Activated CD4-positive, alpha-beta T cell treated with anti-CD3 and anti-CD28 coated beads, Interleukin-2, amount 50 U/mL, for 24 hours (primary cell): ENCODE measurements at places on chromosomes 13 and 19.

DNA sequence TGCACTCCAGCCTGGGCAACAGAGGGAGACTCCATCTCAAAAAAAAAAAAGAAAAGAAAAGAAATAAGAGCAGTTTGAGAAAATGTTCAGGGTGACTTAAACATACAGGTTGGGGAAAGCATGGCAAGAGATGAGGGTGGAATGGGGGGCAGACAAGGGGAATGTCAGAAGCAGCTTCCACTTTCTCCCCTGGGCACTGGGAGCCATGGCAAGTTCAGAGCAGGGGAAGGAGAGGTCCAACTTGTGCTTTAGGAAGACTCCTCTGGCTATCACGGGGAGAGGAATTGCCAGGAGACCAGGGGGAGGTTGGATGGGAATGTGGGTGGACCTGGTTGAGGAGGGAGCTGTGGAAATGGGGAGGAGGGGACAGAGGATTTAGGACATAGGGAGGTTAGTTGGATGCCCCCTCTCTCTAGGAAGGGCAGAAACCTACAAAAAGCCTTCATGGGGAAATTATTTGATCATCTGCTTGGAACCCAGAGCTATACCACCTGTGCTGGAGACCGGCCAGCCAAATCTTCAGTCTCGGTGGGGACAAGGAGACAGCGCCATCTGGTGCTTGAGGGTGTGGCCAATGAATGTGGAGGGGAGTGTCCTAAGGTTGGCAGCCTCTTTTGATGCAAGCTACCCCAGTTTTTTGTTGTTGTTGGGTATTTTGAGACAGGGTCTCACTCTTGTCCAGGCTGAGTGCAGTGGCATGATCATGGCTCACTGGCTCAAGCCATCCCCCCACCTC is 7.3 kb upstream of the STRN4 start:
- DNase-seq: peak; percentile 40

DNA sequence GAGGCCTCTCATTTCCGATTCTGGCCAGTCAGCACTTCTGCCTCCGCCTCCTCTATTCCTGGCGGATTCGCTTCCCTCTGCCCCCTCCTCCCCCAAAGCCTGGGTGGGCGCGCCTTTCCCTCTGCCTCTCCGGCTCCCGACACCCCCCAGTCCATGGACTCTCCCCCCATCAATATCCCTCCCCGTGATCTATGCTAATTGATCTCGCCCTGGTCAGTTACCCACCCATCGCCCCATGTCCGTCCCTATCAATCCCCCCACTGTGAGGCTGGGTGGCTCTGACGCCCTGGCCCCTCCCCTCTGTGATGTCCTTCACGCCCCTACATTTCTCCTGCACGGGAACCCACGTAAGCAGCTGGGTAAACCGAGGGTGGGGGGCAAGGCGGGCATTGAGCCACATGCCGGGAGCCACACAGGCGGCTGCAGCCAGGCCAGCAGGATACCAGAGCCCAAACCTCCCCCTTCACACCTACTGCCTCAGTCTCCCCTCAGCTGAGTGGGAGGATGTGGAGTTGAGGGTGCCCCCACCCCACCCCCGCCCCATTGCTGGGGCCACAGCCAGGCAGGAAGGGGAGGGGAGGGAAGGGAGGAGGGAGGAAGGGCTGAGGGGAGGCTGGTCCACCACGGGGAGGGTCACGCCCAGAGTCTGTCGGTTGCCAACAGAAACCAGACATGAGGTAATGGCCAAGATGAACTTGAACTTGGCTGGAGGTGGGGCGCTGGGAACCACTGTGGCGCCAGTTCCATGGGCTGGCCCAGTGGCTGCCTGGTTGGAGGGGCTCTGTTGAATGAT is 21.0 kb downstream of the SMIM24 start:
- no peak for DNase-seq

DNA sequence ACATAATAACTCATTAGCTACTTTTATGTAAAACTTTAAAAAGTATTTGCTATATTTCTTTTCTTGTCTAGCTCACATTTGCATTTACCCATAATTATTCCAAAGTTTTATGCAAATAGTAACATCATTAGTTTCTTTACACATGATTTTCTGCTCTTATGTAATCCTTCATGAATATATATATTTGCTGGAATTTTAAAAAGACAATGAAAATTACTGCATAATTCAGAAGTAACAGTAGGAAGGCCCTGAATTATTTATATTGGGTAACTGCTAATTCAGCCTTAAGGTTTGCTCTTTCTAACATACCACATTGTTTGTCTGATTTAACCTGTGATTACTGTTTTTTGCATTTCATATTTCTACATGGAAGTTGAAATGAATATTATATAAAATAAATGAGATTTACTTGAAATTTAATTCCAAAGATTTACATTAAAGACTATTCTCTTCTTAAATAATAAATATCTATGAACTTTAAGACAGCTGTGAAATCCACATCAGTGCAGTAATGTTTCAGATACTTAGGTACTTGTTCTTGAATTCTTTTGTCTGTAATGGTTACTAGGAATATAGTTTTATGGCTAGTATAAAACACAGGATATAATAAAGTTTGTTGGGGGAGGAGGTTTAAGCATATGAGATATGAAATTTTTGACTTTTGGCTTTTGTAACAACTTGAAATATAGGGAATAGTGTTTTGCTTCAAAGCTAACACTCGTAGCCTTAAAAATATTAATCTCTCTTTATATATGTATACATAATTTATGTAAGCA is 46.0 kb downstream of the B3GLCT start:
- no peak for DNase-seq

GRCh38 chr13:96403241-96403640 is 313.3 kb downstream of the HS6ST3 start:
- no peak for DNase-seq

DNA sequence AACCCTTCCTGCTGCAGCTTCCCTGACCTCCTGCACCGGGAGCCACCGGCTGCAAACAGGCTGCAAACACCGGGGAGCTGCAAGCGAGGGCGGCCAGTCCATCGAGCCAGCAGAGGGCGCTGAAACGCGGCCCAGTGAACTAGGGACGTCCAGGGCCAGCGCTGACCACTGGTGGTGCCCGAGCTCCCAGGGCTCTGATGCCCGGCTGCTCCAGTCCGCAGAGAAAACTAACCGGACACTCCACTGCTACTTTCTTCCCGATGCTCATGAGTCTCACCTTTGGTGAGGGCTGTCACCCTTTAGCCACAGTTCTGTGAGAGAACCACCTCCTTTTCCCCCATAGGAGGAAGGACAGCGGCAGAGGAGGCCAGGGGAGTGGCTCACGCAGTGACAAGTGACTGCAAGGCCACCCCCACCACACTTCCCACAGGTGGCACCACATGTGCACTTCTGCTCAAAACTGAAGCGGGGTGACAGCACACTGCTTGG is 82.8 kb upstream of the MTIF3 start:
- DNase-seq: peak; percentile 18

GRCh38 chr13:113782472-113782871 is 23.4 kb downstream of the TMEM255B start:
- DNase-seq: no peak

- no peak for DNase-seq
Measured at GRCh38 chr13:80454245-80454644, 113.3 kb upstream of the SPRY2 start.

DNA sequence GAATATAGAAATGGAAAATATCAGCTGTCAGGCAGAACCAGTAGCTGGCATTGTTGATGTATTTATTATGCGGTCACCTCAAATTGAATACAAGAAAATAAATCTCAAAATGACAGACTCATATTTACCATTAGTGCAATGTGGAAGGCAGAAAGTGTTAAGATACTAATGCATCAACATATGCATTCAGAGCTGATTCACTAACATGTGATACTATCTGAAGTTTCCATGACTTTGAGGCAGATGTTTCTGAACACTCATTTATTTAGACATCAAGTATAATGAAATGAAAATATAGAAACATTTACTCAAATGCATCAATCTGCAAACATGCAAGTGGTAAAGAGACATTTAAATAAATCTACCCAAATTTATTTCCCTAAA is 474.2 kb upstream of the SLC10A2 start:
- no peak for DNase-seq

DNA sequence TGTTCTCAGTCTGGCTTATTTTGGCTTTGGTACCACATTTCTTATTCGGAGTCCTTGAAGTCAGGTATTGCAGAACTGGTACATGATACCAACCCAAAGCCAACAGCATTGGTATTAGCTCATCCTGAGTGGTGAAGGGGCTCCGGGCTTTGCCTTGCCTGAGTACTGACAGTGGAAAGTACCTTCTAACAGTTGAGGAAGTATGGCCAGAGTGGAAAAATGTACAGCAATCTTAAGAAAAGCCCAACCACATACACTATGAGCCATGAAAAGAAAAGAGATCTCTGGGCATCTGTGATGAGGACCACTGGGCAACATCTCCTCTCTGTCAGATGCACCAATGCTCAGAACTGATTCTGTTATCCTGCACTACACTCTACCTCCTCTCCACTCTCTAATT is 8.3 kb downstream of the LCP1 start:
- DNase-seq: no peak

- no peak for DNase-seq
Measured at GRCh38 chr13:64534302-64534701, 2695.8 kb downstream of the PCDH9 start.

- no peak for DNase-seq
Measured at GRCh38 chr19:54731191-54731590, 6.9 kb downstream of the KIR3DL3 start.

DNA sequence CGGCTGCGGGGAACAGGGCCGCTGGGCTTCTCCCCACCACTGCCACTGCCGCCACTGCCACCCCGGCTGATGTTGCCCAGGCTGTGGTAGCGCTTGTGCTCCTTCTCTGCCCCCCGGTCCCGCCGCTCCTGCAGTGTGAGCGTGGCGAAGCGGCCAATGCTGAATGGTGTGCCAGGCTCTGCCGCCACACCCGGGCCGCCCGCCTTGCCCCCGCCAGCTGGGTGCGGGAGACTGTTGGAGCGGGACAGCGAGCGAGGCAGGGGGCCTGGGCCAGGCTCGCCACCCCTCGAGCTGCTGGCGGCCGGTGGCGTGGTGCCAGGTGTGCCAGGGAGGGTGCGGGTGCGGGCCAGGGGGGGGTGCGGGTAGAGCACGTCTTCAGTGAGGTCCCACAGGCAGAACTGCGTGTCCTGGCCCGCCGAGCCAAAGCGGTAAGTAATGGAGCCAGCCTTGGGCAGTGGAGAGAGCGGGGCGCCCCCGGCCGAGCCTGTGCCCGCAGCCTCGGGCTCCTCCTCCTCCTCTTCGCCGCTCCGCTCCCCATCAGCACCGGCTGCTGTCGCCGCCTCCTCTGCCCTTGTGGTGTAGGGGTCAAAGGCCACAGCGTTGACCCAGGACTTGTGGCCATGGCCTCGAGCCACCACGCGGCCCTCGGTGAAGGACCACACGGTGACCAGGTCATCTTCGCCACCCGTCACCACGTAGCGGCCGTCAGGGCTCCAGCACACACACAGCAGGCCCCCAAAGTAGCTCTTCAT is 3.7 kb upstream of the DMPK start:
- no peak for DNase-seq

DNA sequence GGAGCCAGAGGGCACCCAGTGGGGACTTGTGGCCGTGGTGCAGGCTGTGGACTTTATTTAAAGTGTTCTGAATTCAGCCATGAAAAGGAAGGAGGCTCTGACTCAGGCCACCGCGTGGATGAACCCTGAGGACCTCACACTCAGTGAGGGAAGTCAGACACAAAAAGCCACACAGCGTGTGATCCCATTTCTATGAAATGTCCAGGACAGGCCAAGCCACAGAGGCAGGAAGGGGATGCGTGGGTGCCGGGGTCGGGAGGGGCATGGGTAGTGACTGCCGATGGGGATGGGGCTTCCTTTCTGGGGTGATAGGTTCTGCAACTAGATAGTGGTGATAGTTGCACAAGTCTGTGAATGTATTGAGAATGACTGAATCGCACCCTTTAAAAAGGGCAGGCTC is 8.7 kb upstream of the ZBTB7A start:
- DNase-seq: no peak
